ENCODE measurements at places on chromosomes 2 and 18.
A peak's percentile ranks its signal among the peaks of the same experiment; 100 is the strongest.

- DNase-seq, result no peak
These were observed 3.6 kb downstream of the ACP1 start for GRCh38 chr2:268323-268722.

- DNase-seq, result no peak
These were observed 15.4 kb downstream of the UXS1 start for GRCh38 chr2:106178716-106179115.

DNA sequence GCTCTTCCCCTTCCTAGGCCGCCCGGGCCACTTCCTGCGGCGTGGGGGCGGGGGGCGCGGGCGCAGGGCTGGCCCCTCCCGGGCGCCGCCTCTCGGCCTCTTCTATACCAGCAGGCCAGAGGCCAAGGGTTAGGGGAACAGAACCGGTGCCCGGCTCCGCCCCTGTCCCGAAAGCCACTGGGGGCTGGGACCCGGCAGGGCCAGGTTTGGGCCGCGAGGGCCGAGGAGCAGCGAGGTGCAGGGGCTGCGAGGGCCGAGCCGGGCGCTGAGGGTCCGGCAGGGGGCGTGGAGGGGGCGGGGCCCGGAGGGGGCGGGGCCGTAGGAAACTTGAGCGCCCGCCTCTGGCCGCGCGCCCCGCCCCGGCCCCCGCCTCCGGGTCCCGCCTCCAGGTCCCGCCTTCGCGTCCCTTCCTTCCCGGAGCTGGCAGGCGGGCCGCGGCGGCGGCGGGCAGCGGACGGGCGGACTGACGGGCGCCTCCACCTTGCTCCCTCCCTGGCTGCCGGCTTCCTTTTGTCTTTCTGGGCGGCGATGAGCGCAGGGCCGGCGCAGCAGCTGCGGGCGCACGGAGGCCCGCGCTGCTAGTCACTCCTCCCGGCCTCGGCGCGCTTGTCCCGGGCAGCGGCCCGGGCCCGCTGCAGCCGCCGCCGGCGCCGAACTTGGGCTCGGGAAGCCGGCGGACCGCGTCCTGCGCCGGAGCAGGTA is at the start of gene HPCAL1:
TSS of gene HPCAL1 (plus strand) at position 426 of the 702 bp plus-strand sequence. CDS start 116,854 bp downstream, outside the sequence.
- peak; percentile 79 for DNase-seq

DNA sequence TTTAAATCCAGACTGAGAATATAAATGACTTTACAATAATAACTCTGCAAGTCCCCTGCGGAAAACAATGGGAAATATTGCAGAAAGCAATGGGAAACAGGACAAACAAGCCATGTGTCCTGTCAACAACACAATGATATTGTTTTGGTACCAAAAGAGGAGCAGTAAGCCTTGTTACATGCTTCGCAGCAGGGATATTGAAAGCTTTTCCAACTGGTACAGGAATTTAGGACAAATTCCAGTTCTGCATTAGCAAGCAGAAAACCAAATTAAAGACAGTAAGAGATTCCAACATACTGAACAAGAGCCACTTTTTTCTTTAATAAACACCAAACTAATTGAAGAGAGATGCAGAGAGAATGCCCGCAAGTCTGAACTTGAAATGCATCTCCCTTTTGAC is 30.0 kb downstream of the FRZB start:
- no peak for DNase-seq

DNA sequence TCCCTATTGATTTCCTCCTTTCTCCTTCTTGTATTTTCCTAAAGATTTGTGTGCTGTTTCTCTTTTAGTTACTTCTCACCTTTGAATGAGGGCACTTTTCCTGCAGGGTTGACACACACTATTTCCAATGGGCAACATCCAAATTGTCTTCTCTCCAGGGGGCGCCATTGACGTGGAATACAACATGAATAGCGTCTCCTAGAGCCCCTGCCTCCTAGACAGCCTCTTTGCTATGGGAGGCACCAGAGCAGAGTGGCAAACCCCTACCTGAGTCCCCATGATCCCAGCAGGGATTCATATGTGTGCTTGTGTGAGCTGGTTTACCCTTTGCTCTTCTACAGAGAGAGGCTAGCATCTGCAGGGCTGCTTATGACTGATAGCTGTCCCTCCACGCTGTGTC is 61.3 kb upstream of the ITSN2 start:
- DNase-seq, result peak; percentile 73

DNA sequence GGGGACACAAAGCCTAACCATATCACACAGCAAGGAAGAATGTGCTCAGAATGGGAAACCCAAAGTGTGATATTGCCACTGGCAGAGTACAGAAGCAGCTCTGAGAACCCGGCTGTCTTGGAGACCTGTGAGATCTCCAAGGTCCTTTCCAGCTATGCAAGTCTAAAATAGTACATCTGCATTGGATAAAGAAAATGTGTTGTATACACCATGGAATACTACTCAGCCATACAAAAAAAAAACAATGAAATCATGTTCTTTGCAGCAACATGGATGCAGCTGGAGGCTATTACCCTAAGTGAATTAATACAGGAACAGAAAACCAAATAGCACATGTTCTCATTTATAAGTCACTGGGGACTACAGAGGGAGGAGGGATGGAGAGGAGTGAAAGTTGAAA is 36.5 kb upstream of the RFX8 start:
- DNase-seq, result no peak

GRCh38 chr2:43024515-43025011 is 201.8 kb downstream of the ZFP36L2 start:
- DNase-seq, result peak; percentile 50

GRCh38 chr2:12277241-12278034 is 439.3 kb upstream of the TRIB2 start:
- DNase-seq, result no peak

- no peak for DNase-seq
These were observed 45.5 kb downstream of the MGAT5 start for GRCh38 chr2:134299334-134299733.

DNA sequence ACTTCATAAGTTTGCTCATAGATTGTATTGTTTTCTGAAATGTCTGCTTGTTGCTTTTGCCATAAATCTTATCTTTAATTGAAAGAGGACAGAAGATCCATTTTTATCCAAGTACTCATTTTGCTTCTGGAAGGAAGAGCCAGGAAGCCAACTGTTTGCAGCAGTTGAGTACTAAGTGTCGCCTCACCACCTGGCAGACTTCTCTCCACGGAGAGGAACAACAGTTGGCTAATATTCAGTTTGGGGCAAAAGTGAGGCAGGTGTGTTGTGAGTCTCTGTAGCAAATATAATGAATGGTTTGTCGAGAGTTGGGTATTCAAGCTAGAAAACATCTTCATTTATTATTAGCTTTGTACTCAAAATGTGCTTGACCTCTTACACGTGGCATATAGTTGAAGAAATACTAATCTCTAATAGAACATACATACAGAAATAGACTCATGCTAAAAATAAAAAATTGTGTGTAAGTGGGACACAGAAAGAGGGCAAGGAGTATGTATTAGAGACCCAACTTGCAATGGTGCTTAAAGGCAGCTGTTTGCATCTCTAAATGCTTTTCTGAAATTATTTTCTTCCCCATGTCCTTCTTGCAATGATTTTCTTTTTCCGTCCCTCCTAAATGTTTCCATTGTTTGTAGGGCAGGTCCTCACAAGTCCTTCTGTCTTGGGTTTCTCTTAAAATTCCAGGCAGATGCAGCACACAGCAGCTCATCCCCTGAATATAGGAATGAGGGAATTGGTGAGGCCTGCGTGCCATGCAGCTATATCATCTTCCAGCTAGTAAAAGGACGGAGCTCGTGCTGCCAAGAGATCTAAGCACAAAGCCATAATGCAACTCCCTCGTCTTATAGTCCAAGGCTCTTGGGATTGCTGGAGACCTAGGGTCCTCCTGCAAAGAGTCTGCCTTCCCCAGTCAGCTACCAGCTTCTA is 44.8 kb upstream of the MAP3K20 start:
- DNase-seq, result no peak

GRCh38 chr2:19357402-19358241 is 801 bp downstream of the OSR1 start:
- no peak for DNase-seq

DNA sequence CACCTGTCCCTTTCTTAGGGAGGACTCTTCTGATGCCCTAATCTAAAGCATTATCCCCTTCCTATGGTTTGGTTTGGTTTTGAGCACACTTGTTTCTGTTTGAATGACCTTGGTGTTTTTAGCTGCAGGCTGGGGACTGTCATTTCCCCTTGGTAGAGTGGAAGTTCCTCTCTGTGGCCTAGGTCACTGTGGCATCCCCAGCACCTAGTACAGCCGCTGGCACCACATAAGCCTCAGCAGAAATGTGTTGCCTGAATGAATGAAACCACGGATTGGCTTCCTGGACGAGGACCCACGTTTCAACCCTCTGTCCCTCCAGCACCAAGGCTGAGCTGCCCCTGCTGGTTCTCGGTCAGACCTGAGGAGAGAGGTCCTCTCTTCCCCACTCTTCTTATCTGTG is 159.9 kb downstream of the CTIF start:
- peak; percentile 30 for DNase-seq

- no peak for DNase-seq
These were observed 18.2 kb downstream of the SMAD4 start for GRCh38 chr18:51048190-51048589.

DNA sequence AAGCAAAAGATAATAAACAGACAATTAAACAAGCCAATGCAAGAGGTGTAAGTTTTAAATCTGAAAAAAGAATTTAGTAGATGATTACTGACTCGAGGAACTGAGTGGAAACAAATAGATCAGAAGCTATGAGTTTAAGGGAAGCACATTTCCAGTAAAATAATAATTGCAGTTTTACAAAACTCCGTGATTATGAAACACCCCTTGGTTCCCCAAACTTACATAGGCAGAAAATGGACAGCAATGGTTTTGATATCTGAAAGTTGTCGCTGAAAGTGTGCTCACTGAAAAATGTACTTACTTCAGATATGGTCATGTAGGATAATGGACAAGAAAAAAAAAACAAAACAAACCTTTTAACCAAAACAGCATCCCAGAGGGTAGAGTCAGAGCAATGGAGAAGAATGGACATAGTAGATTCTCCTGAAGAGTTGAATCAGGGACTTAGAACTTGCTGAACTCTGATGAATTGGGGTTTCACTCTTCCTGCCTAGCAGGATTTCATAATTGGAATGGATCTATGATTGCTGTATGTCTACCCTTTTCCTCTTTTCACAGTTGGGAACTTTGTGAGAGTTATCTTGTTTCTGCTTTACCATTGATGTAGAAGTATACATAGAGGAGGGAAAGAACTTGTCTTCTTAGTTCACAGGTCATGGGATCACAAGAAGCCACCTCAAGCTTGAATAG is 305.6 kb upstream of the ZEB2 start:
- DNase-seq, result no peak

GRCh38 chr2:171966688-171967087 is 33.1 kb upstream of the METAP1D start:
- no peak for DNase-seq

DNA sequence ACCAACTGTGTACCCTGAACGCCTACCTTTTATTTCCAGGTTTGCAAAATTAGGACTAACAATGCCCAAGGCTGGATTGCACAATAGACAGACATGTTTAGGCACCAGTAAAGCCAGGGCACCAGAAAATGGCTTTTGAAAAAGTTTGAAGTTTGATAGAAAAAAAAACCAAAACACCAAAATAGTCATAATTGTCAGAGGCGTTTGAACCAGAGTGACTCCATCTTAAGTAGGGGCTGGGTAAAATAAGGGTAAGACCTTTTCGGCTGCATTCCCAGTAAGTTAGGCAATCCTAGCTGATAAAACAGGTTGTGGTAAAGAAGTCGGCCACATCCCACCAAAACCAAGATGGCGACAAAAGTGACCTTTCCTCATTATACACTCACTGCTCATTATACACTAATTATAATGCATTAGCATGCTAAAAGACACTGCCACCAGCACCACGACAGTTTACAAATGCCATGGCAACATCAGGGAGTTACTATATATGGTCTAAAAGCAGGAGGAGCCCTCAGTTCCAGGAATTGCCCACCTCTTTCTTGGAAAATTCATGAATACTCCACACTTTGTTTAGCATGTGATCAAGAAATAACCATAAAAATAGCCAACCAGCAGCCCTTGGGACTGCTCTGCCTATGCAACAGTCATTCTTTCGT is 105.1 kb upstream of the MSH2 start:
- no peak for DNase-seq

DNA sequence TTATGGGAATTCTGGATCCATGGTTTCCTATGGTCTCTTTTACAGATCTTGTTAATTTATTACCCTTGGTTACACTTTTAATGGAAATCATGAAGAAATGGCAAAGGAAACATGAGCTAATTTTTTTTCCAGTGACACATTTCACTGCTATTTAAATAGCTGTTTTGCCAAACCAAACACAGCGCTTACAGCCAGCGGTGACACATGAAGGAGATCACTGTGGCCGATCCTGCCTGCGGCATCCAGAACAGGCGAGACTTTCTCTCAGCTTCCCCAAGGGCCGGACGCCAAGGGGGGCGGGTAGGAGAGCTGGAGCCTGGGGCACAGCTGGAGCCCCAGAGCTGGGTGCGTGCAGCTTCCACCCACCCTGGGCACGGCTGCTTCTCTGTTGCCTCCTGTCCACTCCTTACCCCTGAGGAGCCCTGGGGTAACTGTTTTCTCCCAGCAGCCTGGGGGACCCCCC is 81.4 kb upstream of the PKDCC start:
- DNase-seq, result no peak

- DNase-seq, result no peak
These were observed 279.5 kb downstream of the RND3 start for GRCh38 chr2:150207979-150208378.

DNA sequence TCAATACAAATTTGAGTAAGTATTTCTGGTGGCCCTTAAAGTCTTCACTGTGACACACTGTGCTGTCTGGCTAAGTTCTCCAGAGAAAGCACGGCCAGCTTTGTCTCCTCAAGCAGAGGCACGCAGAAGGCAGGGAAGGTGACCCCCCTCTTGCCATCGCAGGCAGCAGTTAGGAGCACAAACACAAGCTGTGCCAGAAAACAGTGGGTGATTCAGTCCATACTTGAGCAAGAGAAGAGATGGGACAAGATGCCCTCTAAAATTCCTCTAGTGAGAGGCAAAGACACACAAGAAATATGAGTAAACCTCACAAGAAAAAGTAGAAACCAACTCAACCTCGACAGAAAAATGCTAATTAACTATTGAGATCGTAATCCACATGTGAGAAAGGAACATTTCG is 9.8 kb downstream of the MCEE start:
- no peak for DNase-seq

- DNase-seq, result no peak
These were observed 222.9 kb downstream of the ZBTB7C start for GRCh38 chr18:48186131-48186766.

- DNase-seq, result no peak
These were observed 114.4 kb upstream of the NOL4 start for GRCh38 chr18:34339155-34339554.

- DNase-seq, result no peak
These were observed 6.5 kb downstream of the EMILIN2 start for GRCh38 chr18:2853173-2853925.

DNA sequence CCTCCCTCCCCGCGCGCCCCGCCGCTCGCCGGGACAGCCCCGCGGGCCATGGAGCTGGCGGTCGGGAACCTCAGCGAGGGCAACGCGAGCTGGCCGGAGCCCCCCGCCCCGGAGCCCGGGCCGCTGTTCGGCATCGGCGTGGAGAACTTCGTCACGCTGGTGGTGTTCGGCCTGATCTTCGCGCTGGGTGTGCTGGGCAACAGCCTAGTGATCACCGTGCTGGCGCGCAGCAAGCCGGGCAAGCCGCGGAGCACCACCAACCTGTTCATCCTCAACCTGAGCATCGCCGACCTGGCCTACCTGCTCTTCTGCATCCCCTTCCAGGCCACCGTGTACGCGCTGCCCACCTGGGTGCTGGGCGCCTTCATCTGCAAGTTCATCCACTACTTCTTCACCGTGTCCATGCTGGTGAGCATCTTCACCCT is 865 bp downstream of the GALR1 start:
- no peak for DNase-seq

- DNase-seq, result no peak
These were observed 11.1 kb upstream of the RPIA start for GRCh38 chr2:88680266-88680902.

- DNase-seq, result no peak
These were observed 71.8 kb upstream of the SPRED2 start for GRCh38 chr2:65504201-65504600.
